ENCODE measurements at places on chromosomes 1 and 21. TPM values are rescaled to one million over a fixed set of nuclear protein-coding genes. Genes with fewer than 3 reads are reported as not detected.

- DNase-seq: peak; percentile 79
Observed at GRCh38 chr1:33147997-33148314, 33.9 kb downstream of the TRIM62 start.

GRCh38 chr1:20383631-20384030 lies 93.0 kb downstream of the VWA5B1 start:
- no peak for DNase-seq

GRCh38 chr1:168467452-168467851 lies 76.3 kb downstream of the XCL2 start:
- no peak for DNase-seq

GRCh38 chr1:208835781-208836180 lies 591.6 kb upstream of the PLXNA2 start:
- DNase-seq: no peak

GRCh38 chr1:50066806-50067205 lies 41.9 kb upstream of the ELAVL4 start:
- DNase-seq: no peak

GRCh38 chr1:73859227-73859626 lies 338.7 kb downstream of the LRRIQ3 start:
- no peak for DNase-seq

PDZK1IP1 gene
- polyA plus RNA-seq: not detected

DNA sequence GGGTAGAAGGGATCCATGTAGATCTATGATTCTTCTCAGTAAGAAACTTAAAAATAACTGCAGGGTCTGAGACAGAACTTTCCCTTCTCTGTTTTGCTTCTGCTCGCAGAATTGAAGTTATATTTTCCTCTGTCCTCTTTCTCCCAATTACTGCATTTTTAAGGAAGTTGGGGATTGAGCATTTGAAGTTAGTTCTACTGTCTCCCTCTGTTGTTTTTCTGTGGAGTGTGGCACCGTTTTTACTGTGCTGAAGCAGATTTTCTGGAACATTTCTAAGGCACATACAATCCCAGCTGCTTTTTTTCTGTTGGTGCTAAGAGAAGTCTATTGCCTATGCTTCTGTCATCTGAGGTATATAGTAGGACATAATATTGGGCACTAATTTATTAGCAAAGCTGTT lies 43.3 kb downstream of the RASAL2 start:
- no peak for DNase-seq

ZMYND12 gene
- polyA plus RNA-seq: 0.90 TPM

DNA sequence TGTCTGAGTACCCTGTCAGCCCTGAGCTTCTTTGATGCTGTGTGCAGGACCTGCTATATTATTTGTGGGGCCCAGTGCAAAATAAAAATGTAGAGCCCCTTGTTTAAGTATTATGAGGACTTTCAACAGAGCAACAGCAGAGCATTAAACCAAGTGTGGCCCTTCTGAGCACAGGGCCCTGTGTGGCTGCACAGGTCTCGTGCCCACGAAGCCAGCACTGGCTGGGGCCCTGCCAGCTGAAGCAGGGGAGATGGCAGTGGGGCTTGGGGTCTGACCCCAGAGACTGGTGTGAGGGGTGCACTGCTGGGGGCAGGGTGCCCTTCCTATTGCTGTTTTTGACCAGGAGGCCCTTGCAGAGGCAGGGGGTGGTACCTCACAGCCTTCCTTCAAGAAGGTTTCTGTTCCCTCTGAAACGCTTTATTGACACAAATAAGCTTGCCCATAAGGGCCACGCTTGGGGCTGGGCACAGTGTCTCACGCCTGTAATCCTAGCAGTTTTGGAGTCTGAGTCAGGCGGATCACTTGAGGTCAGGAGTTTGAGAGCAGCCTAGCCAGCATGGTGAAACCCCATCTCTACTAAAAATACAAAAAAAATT lies 2.2 kb upstream of the SEMA4A start:
- no peak for DNase-seq

- no peak for DNase-seq
Observed at GRCh38 chr1:205263580-205264190, 35.9 kb downstream of the TMCC2 start.

- DNase-seq: no peak
Observed at GRCh38 chr1:69985901-69986439, 219.4 kb downstream of the LRRC40 start.

ANKRD65 gene
- polyA plus RNA-seq: 1.6 TPM

DNA sequence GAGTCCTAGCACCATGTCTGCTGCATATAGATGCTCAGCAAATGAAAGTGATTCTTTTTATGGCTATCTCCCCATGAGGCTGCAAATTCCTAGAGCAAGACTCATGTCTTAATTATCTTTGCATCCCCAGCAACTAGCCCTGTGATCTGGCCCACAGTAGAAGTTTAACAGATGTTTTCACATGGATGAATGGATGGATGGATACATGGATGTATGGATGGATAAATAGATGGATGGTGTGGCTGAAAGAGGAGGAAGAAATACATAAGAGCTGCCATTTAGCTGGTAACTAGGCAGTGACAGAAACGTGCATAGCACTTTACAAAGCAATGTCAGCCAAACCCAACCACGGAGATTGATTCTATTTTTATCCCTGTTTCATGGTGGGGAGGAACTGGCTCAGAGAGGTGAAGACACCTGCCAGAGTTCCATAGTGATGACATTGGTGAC lies 32.7 kb upstream of the ZBTB40 start:
- no peak for DNase-seq

GRCh38 chr1:60111716-60112115 lies 38.1 kb upstream of the C1orf87 start:
- no peak for DNase-seq

DNA sequence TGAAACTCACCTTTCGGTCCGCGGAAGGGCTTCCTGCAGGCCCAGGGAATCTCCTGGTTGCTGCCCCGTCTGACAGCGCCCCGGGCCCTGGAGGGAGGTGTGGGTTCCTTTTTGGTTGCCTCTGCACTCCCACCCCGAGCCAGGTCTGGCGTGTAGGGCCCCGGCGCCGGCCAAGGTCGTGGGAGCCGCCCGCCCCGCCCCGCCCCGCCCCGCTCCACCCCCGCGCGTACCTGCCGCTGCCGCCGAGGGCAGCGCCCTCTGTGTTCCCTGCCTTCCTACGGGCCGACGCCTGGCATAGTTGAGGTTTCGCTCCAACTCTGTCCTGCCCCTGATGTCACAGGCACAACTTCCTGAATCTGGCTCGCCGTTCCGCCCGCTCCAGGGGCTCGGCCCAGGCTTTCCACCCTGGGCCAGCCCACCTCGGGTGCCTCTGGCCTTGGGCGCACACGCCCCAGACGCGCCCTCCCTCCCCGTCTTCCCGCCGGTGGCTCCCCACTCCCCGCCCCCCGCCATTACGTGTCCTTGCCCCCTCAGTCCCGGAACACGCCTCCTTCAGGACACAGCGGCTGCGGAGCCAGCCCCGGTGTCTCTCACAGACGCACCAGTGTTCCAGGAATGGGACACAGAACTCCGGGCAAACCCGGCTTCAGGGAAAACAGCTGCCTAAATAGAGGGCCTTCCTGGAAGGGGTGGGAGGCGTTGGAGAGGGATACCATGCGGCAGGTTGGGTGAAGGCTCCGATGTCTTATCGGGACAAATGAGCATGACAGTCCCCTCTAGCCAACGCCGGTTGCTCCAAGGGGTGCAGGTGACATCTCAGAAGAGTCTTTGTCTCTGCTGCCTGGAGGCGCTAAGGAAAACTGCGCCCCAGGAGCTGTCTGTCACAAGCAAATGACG lies at the start of gene KIAA0040:
KIAA0040 (minus strand) TSS at position 147 of the 897 bp plus-strand sequence. CDS start 31,763 bp downstream, outside the sequence.
- DNase-seq: peak; percentile 74

FUCA1 gene
- 4.4 TPM for polyA plus RNA-seq

CSMD2 gene
- polyA plus RNA-seq: 4.7 TPM

DNA sequence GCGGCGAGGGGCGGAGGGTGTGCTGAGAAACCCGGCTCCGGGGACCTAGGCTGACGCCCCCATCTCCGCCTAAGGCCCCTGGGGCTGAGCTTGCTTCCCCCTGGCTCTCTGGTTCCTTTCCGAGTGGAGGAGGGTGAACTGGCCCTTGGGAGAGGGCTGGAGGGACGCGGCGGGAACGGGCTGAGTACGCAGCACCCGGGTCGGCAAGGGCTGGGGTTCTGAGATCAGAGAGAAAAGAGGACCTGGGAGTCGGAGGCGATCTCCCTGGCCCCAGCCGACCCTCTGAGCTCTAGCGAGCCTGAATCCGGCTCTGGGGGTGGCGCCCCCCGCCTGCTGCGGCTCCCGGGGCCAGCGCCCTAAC lies 270.8 kb downstream of the FOXD2 start:
- DNase-seq: no peak

- DNase-seq: no peak
Observed at GRCh38 chr1:3367376-3367775, 87.1 kb upstream of the ARHGEF16 start.

DNA sequence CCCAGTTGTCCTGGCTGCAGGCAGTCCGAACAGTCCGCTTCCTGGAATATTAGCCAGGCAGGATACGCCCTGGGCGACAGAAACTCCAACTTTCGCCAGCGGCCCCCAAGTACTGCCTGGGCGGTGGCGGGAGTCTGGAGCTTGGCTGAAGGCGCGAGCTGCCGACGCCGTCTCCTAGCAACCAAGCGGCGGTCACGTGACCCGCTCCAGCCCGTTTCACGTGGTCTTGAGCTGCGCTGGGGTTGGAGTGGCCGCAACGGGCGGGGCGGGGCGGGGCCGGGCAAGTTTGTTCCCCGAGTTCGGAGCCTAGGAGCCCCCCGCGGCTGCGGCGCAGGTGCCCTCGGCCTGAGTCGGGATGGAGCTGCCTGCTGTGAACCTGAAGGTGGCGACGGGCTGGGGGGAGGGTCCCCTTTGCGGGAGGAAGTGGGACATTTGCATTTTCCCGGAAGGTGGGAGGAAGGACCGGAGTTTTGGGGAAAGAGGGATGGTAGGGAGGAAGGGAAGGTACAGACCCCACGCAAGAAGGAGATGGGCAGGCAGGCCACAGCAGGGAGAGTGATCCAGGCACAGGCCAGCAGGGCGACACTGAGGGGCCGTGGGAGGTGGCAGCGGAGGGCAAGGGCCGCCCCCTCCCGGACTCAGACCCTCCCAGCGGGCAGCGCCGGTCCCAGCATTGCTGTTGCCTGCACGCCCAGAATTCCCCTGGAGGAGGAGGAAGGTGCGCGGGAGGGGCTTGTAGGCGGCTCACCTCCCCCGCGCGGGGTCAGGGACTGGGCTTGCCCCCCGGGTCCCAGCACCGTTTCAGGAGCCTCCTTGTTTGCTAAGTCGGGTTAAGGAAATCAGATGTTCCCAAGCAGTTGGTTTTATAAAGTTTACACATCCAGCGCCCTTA lies at the start of gene AGTRAP:
AGTRAP (plus strand) TSS at position 283 of the 892 bp plus-strand sequence; CDS start at position 356, 73 bp downstream.
- peak; percentile 97 for DNase-seq

GRCh38 chr1:219159946-219160645 lies 13.6 kb upstream of the LYPLAL1 start:
- DNase-seq: no peak

BTBD19 gene
- polyA plus RNA-seq: 0.37 TPM

- peak; percentile 5 for DNase-seq
Observed at GRCh38 chr1:241828463-241829021, 19.5 kb upstream of the EXO1 start.

DNA sequence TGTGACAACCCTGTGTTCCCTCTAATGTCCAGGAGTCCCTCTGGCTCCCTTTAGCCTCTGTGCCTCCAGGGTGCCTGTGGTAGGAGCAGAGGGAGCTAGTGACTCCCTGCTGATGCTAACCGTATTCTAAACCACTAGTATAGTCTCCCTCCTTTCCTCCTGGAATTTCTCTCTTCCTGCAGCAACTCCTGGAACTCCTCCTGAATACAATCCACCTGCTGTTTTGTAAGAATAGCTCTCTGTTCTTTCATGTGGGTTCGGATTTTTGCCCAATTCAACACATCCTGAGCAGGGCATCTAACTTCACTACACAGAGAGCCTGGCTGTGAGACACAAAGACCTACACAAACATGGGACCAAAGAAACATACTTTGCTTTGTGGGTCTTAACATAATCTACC lies 107.9 kb downstream of the RUNX1 start:
- no peak for DNase-seq

KIF17 gene
- 5.9 TPM for polyA plus RNA-seq

DNA sequence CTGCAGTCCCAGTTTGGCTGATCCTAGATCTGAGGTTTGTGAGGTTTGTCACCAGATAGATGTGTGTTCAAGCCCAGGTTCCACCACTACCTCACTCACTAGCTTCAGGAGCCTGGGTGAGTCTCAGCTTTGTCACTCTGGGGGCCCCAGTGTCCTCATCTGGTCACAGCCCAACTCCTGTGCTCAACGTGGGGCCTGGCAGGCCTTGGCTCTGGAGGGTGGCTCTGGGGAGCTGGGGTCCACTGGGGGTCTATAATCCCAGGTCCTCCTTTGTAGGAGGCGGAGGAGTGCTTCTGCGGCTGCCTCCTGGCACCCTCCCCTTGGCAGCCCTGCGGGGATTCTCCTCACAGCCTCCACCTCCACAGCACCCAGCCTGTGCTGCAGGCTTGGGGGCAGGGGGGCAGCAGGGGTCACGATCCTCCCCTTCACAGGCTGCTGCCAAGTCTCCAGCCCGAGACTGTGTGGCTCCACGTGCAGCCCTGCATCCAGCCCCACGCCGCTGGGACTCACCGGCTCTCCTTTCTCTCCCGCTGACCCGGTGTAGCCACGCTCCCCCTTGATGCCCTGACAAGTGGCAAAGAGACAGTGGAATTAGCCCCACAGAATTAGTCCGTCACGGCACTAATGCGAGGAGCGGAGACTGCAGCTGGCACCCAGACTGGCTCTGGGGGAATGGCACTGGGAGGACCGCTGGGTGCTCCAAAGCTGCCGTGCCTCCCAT lies 22.5 kb upstream of the PEF1 start:
- no peak for DNase-seq

BEND5 gene
- 12.3 TPM for polyA plus RNA-seq

SPATA45 gene
- polyA plus RNA-seq: not detected

TRAF3IP3 gene
- not detected for polyA plus RNA-seq

All from GM23338 (cell line).